ENCODE measurements at places on chromosomes 3 and 15.

GRCh38 chr3:31065765-31066164, 171.3 kb upstream of the GADL1 start:
- no peak for DNase-seq

DNA sequence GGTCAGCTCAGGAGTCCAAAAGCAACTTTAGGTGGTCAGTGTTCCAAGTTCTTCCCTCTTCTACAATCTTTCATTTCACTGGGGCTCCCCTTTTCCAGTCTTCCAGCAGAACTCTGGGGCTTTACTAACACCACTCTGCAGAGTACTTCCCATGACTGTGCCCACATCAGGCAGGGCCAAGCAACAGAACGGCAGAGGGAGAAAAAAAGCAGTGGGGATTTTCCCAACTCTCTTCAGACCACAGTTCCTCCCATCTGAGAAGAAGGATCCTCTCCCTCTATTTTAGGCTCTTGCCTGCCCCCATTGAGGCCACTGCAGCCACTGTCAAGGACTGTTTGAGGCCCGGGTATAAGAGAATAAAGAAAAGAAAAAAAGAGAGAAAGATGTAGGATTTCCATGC, 70.7 kb downstream of the TTBK2 start:
- no peak for DNase-seq

- peak; percentile 87 for DNase-seq
Observed at GRCh38 chr3:36944012-36944640, 728 bp downstream of the TRANK1 start.

DNA sequence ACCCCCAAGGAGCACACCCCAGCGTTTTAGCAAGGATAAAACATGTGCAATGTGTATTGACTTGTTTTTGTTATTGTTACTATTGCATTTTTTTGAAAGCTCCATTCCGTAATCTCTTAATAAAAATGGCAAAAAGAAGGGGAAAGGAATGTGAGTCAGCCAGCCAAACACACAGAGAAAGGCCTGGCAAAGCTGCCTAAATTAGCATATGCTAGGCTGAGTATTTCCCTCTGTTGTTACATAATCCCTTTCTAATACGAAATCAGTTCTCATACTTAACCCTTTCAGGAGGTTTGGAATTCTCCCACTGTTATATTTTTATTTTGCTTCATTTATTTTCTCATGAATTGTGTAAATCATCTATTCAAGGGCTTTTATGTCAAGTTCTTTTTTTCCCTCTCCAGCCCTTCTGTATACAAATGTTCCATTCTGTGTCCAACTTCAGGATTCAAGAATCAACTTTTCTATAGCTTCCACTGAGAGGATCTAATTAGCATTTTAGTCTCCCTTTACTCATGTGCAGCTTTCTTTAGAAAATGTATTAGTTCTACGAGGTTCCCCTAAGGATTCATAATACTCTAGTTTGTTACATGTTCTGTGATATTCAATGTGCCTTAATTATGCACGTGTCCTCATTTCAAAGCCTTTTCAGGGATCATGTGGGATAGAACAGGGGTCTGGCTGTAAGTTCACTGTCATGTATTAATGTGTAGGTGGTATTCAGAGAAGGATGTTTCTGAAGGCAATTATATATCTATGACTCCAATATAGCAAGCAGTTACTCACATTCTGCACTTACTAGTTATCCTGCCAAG, 9.2 kb downstream of the CADM2 start:
- no peak for DNase-seq

DNA sequence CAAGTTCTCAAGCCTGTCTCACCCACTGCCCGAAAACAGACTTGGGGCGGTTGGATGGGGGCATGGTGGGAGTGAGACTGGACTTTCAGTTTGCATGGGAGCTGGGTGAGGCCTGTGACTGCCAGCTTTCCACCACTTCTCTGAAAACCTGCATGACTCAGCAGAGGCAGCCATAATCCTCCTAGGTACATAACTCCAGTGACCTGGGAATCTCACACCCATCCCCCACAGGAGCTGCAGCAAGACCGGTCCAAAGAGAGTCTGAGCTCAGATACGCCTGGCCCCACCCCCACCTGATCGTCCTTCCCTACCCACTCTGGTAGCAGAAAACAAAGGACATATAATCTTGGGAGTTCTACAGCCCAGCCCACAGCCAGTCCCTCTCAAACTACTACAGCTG, 107.2 kb downstream of the NSMCE3 start:
- no peak for DNase-seq

GRCh38 chr3:59438492-59438891, 388.7 kb upstream of the CFAP20DC start:
- DNase-seq = no peak

DNA sequence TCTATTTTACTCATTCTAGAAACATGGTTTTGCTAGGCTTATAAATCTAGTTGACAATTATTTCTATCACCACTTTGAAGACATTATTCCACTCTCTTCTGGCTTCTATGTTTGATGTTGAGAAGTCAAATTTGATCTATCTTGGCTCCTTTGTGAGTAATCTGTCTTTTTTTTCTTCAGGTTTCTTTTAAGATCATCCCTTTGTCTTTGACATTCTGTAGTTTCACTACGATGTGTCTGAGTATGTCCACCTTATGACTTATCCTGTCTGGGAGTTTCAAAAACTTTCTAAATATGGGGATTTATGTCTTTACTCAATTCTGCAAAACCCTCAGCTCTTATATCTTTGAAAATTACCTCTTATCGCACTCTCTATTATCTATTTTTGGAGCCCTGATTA, 41.0 kb upstream of the TMEM158 start:
- no peak for DNase-seq

GRCh38 chr15:64438653-64439447, 21.5 kb upstream of the ZNF609 start:
- DNase-seq = no peak

DNA sequence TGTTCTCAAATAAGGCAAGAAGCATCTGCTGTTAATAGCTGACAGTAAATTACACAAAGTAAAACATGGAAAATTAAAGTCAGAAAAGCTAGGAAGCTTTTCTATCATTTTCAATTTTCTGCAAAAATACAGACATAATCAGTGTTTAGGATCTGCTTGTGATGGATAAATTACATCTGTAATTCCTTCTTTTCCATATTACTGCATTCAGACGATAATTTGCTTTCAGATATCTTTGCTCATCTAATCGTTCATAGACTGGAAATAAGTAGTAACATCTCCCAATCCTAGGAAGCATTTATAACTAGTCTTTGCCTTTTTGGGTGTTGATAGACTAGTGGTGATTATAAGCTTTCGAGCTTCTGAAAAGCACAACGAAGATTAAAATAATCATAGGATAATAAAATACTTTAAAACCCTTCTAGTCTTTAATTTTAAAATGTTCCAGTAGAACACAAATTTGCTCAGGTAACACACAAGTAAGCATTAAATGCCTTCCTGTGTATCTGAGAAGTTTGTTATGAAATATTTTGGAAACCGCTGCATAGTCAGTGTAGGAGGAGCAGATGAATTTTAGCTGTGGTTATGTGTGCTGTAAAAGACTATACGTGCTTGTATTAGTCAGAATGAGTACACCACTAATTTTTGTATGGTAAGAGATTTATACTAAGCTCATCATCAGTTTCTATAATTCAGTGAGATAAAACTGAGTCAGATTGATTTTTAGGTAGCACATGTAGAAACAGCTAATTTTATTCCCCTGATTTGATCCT, 41.0 kb downstream of the MBNL1 start:
- DNase-seq = no peak

DNA sequence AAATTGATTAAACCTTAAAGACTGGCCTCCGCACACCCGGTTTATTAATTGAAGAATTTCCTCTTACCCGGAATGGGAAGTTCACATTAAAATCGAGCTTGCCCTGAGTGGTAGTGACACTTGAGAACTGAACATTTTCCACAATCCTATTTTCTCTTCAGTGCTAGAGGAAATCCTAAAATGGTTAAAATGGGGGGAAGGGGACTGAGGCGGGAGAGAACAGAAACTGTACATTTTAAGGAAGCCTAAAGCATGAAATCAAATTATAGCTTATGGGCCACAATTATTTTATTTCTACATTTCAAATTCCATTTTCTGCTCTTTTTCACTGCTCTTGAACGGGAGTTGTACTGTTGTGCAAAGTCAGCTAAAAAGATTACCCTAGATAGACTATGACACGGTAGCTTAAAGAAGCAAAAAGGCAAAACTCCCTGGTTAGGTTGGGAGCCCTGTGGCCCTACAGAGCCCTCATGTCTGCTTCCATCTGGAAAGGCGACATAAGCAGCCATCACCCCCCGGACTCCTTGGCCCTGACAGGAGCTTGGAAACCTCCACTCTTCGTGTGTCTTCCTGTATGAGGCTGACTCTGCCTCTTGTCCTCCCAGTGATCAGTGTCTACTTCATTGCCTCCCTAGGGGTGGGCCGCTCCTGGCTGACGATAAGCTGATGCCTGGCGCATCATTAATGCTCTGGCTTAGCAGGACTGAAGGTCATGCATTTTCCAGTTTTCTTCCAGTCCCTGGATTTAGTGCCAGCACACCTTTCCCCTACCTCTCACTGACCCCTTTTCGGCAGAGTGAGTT, 79.3 kb downstream of the EEFSEC start:
- no peak for DNase-seq

DNA sequence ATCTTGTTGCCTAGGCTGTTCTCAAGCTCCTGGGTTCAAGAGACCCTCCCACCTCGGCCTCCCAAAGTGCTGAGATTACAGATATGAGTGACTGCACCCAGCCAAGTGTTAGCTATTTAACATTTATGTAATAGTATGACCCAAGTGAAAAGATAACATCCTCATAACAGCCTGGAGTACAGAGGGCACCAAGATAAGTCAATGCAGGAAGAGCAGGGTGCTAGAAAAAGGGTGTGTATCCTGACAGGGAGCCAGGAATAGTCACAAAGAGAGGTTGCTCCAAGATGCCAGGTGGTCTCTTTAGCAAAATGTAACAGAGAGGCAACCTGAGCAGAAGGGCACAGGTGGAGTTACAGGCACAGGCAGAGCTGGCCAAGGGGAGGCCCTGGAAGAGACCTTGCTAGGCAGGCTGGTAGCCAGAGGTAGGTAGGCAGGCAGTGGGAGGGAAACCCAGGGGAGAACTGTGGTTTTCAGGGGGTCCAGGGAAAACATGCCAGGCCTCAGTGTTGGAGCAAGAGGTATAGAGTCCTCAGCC, 277.4 kb downstream of the ERC2 start:
- no peak for DNase-seq

GRCh38 chr15:93109336-93110102, 20.5 kb upstream of the RGMA start:
- DNase-seq = peak; percentile 77

DNA sequence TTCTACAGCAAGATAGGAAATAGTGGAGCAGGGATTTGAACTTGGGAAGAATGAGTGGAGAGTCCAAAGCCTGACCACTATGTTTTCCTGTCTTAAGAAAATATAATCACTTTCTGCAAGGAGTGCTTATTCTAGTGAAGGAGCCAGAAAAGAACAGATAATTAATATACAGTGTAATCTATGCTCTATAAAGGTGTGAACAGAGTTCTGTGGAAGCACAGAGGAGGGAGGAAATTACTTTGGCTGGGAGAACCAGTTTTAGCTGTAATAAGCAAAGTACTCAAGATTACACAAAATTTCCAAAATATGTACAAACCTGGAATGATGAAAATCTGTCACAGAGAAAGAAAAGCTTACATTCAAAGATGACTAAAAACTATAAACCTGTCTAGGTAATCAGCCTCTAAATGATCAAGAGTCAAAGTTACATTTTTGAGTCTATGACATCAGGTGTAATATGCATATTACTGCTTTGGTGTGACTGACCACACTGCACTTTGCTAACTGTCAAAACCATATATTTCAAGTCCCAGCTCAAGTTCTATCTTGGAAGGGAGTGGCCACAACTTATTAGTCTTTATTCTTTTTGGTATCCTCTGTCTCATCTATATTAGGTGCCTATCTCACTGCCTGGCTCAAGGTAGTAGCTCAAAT, 40.7 kb upstream of the MB21D2 start:
- DNase-seq = no peak

DNA sequence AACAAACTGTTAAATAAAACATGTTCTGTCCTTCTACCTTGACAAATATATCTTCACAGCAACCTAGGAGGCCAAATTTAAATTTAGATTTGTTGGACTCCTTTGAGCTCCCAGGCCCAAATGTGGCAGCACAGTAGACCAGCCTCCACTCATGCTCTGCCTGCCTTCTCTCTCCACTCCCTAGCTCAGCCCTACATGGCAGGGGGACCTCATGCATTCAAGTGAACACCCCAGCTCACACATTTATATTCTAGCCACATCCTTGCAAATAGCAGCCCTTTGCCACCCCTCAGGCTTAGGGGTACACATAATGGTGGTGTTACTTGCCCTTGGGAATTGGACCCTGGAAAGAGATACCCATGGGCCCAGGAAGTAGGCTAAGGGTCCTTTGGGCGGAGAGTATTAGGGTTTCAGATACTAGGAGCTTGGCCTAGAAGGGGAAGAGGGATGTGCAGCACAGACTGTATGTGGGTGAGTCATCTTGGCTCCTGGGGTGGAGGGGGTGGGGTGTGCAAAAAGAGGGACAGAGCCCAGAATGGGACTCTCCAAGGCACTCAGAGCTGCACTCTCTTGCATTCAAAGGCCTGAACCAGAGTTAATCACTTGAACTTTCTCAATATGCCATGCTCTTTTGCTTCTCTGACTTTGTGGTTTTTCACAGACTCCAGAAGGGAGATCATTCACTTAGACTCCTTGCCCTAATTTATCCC, 268.4 kb upstream of the ROPN1 start:
- DNase-seq = no peak

GRCh38 chr15:89794627-89795241, 18.6 kb downstream of the MESP2 start:
- no peak for DNase-seq

GRCh38 chr3:43369404-43370292, 83.3 kb downstream of the SNRK start:
- DNase-seq = no peak

- DNase-seq = peak; percentile 27
Observed at GRCh38 chr3:82133070-82133606, 371.7 kb upstream of the GBE1 start.

DNA sequence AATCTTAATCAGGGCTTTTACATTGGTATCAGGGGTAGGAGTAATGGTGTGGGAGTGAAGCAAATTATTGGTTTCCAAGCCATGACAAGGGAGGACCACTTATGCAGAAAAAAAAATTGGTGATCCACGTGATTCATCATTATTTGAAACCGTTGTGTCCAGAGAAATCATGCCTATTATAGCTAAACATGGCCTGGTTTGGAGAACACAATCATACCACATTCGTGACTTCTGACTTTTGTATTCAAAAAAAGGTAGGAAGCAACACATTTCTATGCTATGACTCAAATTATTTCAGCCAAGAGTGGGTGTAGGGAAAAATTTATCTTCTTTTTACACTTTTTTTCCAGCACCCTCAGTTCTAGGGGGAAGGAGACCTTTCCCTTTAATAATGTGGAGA, 924.3 kb upstream of the GBE1 start:
- DNase-seq = no peak

GRCh38 chr3:137347817-137348368, 390.1 kb downstream of the IL20RB start:
- no peak for DNase-seq
